Mesendoderm (in vitro differentiated cells): ENCODE measurements at places on chromosomes 2 and 18.

DNA sequence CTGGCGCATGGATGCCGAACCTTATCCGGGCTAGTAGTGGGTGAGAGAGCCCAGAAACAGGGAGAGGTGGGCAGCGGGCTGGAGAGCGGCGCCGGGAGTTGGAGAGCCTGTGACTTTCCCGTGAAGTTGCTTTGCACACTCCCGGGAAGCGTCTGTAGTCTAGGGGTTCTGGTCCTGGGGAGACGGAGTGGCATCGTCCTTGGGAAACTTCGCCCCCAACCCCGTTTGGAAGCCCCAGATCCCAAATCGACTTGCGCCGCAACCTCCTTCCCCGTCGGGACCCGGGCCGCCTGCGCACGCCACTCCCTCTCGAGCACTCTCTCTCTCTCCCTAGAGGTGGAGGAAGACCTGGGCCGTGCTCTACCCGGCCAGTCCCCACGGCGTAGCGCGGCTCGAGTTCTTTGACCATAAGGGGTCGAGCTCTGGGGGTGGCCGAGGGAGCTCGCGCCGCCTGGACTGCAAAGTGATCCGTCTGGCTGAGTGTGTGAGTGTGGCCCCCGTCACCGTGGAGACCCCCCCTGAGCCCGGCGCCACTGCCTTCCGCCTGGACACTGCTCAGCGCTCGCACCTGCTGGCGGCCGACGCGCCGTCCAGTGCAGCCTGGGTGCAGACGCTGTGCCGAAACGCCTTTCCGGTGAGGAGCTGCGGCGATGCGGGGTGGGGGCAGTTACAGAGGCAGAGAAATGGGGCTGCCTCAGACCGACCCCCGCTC is 456 bp downstream of the DOK1 start:
- H3K4me3 ChIP-seq, result peak overlapping the region; percentile 87
- no peak overlapping the region for H3K27ac ChIP-seq
- H3K4me1 ChIP-seq, result peaks cover 6% of the 10 kb centered on the region
- no peaks in the 10 kb centered on the region for H3K36me3 ChIP-seq

- peaks cover 10% of the 10 kb centered on the region for H3K4me1 ChIP-seq
- no peak overlapping the region for H3K4me3 ChIP-seq
- H3K27me3 ChIP-seq, result no peaks in the 10 kb centered on the region
- no peaks in the 10 kb centered on the region for H3K36me3 ChIP-seq
- peak; percentile 66 for DNase-seq
Observed at GRCh38 chr18:8426401-8426800, 182.8 kb upstream of the RAB12 start.

DNA sequence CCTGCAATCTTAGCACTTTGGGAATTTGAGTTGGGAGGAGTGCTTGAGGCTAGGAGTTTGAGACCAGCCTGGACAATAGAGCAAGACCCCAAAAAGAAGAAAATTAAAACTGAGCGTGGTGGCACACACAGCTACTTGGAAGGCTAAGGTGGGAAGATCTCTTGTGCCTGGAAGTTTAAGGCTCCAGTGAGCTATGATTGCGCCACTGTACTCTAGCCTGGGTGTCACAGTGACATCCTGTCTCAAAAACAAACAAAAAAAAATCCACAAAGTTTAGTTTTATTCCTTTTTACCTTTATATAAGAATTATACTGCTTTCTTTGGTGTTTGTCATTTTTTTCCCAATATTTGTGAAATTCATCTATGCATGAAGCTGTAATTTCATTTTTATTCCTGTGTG is 20.3 kb downstream of the SLC39A10 start:
- H3K36me3 ChIP-seq, result no peaks in the 10 kb centered on the region
- no peaks in the 10 kb centered on the region for H3K27me3 ChIP-seq
- no peak overlapping the region for H3K27ac ChIP-seq
- DNase-seq, result no peak

DNA sequence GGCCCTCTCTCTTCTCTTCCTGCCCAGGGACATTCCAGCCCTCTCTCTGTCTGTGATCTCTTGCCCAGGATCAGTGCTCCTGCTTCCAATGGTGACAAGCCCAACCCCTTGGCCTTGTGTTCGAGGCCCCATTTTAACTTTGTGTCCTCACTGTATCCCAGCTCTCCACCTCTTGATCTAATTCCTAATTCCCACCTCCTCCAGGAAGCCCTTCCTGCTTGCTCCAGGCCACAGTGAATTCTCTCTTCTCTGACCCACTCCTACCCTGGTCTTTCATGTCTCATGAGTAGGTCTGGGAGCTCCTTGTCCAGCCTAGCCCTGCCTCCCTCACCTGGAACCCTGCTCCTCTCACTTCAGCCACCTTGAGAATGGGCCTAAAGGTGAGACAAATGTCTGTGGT is 249.1 kb downstream of the CELF4 start:
- no peak for DNase-seq
- H3K27ac ChIP-seq, result no peak overlapping the region
- H3K4me1 ChIP-seq, result no peaks in the 10 kb centered on the region
- H3K4me3 ChIP-seq, result no peak overlapping the region

- no peaks in the 10 kb centered on the region for H3K27me3 ChIP-seq
- no peak overlapping the region for H3K27ac ChIP-seq
- H3K4me3 ChIP-seq, result no peak overlapping the region
- H3K36me3 ChIP-seq, result no peaks in the 10 kb centered on the region
- DNase-seq, result no peak
- no peaks in the 10 kb centered on the region for H3K4me1 ChIP-seq
Observed at GRCh38 chr2:79355569-79355968, 157.3 kb upstream of the CTNNA2 start.

- H3K27me3 ChIP-seq, result no peaks in the 10 kb centered on the region
- no peaks in the 10 kb centered on the region for H3K36me3 ChIP-seq
- no peak overlapping the region for H3K4me3 ChIP-seq
- DNase-seq, result no peak
- peaks cover 4% of the 10 kb centered on the region for H3K4me1 ChIP-seq
Observed at GRCh38 chr2:64192125-64192479, 47.9 kb upstream of the PELI1 start.

GRCh38 chr2:162215162-162215561 is 28.1 kb downstream of the FAP start:
- no peaks in the 10 kb centered on the region for H3K36me3 ChIP-seq
- no peak for DNase-seq
- no peak overlapping the region for H3K27ac ChIP-seq
- no peaks in the 10 kb centered on the region for H3K4me1 ChIP-seq
- no peaks in the 10 kb centered on the region for H3K27me3 ChIP-seq

- H3K27me3 ChIP-seq, result no peaks in the 10 kb centered on the region
- H3K4me1 ChIP-seq, result no peaks in the 10 kb centered on the region
- H3K36me3 ChIP-seq, result no peaks in the 10 kb centered on the region
- H3K4me3 ChIP-seq, result no peak overlapping the region
- no peak for DNase-seq
- H3K27ac ChIP-seq, result no peak overlapping the region
Observed at GRCh38 chr2:133040170-133040569, 370.2 kb upstream of the LYPD1 start.

DNA sequence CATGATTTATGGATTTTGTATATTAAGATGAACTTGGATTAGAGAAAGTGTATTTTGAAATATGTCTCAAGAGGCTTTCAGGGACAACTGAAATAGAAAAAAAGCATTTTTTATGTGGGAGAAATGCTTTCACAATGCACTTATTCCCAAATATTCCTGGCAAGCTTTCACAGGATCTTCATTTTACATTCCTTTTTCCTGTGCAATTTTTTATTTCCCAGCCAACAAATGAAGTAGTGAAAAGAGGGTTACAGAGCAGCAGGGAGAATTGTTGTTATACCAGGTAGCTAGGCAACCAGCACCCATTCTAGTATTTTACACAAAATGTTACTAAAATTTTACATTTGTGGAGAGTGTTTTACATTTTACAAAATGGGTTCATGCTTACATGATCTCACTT is 167.0 kb upstream of the RPRM start:
- H3K4me3 ChIP-seq, result no peak overlapping the region
- no peaks in the 10 kb centered on the region for H3K4me1 ChIP-seq
- H3K36me3 ChIP-seq, result no peaks in the 10 kb centered on the region
- DNase-seq, result no peak
